Jurkat, Clone E6-1 (cell line): ENCODE measurements at places on chromosomes 7 and 10.

DNA sequence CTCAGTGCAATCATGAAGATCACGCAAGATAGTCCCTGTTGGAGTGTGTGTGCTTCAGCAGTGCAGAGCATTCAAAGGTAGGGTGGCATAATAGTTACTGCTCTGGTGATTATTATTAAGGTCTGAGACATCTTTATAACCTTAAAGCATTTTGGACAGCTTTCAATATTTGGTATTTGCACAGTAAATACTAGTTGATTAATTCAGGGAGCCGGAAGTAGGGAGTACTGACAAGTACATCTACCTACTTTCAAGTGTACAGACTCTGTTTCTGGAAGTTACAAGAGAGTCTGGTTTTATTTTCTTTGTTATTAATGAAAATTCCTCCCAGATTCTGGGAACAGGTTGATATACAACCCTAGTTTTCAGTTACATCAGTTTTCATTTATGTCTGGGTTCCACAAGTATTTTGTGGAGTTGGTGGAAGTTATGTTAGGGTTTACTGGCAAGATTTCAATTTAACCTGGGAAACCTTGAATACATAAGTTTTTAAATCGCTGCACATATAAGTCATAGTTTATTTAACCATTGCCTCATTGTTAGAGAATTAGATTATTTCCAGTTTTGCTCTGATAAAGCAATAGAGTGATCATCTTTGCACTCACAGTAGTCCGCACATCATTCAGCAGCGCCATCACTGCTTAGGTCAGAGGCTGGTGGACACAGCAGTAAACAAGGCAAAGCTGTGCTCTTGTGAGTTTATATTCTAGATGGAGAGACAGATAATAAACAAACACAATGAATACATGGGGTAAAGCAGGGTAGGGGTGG is 366.6 kb downstream of the REEP3 start:
- DNase-seq, result no peak

DNA sequence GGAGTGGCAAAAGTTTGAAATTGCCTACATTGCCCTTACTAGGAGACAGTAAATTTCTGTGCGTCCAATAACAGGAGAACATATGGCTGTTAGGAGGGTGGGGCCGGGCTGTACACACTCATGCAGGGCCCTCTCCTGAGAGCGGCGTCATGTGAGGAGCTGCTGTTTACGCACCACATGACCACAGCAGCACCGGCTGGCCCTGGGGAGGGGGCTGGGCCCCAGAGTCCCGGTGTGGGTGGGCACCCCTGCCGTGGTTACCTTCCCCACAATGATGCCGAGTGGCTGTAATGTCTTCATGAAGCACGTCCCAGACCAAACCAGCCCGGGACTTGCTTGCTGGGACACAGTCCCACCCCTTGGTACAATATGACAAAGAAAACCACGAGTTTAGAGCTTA is 308.7 kb downstream of the DNAJB6 start:
- no peak for DNase-seq

DNA sequence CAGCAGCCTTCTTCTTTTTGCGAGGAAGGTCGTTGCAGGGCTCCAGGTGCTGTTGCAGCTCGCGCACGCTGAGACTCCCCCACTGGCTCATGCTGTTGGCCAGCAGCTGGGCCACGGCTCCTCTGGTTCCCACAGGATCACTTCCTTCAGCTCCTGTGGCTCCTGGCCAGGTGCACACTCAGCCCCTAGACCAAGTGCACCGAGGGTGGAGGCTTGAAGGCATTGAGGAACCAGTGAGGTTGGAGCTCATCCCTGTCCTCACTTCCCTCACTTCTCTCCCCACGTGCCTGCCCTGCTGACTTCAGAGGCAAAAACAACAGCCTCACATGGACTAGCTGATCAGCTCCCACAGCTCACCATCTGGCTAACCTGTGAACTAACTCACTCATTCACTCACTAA is 46.2 kb upstream of the ADRB1 start:
- no peak for DNase-seq

DNA sequence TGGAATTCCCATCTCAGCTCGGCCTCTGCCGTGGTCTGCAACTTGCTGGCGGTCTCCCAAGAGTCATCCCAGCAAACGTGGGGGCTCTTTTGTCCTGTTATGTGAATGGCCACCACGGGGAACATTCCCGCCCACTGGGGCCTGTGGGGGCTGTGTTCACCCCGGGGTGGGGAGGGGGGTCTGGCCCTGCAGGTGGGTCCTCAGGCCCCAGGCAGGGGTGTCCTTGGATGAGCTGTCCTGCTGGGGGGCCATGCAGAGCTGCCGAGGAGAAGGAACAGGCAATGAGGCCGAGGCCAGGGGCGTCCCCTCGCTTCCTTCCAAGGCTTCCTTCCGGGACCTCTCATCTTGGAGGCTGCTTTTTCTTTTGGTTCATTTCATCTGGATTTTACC is 24.4 kb upstream of the PITRM1 start:
- no peak for DNase-seq

GRCh38 chr7:45070254-45070642 is 18.5 kb downstream of the NACAD start:
- DNase-seq, result no peak

GRCh38 chr10:42868530-42868929 is 85.9 kb downstream of the BMS1 start:
- DNase-seq, result no peak

GRCh38 chr7:30070052-30070451 is 41.8 kb downstream of the PLEKHA8 start:
- no peak for DNase-seq

DNA sequence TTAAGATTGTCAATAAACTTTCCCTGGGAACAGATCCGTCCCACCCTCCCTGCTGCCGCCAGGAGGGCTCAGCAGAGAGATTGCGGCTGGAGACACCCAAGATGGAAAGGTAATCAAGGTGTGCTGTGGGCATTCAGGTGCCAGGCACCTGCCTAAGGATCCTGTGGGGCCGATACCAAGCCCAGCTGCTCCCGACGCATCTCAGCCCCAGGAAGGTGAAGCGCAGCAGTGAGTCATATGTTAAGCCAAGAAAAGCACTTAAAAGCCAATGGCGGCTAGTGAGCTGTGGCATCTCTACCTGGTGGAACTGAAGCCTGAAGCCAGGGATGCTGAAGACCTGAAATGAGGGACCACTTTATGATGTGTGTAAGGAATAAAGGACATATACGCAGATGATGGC is 6.1 kb downstream of the WDR86 start:
- DNase-seq, result no peak

DNA sequence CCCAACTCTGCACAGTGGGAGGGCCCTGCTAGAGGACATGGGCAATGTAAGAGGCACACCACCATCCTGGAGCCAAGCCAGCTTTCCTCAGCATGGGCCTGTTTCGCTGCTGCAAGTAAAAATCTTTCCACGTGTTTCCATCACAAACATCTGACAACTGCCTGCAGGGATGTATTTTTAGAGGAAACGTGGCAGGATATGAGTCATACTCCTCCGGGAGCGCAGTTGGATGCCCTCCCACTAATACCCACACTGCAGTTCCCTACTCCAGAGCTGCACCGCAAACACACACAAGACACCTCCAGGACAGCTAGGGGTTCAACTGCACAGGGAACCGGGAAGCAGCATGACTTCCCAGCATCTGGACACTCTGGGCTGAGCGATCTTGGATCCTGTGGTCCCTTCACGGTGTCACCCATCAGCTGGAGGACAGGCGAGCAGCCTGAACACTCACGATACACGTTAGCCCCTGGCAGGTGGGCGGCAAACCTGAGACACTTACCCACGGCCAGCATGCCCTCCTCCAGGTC is 26.1 kb downstream of the PLAC9 start:
- no peak for DNase-seq

GRCh38 chr7:147858421-147858820 is 732.1 kb upstream of the C7orf33 start:
- no peak for DNase-seq

- no peak for DNase-seq
Observed at GRCh38 chr7:153496257-153496656, 555.9 kb upstream of the DPP6 start.

DNA sequence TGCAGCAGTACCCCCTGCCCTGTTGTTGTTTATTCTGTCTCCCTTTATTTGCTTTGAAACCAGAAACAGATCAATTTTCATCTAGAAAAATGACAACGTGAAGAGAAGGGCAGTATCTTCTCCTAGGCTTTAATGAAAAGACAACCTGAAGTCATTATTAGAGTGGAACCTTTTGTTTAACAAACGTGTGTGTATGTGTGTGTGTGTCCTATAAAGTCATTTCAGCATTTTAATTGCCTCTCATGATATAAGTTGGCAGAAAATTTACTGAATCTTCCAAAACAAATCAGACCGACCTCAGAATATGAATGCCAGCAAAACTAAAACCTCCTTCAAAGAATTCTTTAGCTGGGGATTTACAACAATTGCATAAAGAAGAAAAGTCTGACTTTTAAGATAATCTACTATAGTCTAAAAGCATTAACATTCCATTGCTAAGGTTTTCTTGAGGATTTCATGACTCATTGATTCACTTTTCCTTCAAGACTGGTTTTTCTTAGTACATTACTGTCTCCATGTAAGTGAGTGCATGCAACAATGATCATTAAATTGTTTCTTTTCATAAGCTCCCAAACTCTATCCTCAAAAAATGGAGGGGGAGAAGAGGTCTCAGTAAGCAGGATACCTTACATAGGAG is 3.2 kb downstream of the GLI3 start:
- DNase-seq, result no peak

- DNase-seq, result no peak
Observed at GRCh38 chr7:136251826-136252225, 274.7 kb upstream of the MTPN start.

DNA sequence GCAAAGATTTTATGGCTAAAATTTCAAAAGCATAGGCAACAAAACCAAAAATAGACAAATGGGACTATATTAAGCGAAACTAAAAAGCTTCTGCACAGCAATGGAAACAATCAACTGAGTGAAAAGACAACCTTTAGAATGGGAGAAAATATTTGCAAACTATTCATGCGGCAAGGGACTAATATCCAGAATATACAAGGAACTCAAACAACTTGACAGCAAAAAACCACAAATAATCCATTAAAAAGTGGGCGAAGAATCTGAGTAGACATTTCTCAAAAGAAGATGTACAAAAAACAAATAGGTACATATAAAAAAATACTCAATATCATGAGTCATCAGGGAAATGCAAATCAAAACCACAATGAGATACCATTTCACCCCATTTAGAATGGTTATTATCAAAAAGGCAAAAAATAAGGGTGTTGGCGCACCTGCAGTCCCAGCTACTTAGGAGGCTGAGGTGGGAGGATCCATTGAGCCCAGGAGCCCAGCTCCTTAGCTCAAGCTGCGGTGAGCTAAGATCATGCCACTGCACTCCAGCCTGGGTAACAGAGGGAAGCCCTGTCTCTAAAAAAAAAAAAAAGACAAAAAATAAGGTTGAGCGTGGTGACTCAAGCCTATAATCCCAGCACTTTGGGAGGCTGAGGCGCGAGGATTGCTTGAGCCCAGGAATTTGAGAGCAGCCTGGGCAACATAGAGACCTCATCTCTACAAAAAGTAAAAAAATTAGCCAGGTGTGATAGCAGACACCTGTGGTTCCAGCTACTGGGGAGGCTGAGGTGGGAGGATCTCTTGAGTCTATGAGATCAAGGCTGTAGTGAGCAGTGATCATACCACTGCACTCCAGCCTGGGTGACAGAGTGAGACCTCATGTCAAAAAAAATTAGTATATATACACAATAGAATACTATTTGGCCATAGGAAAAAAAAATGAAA is 4.2 kb upstream of the CCM2 start:
- peak; percentile 89 for DNase-seq
